ENCODE measurements at places on chromosomes 4 and X. TPM values are rescaled to one million over a fixed set of nuclear protein-coding genes. Genes with fewer than 3 reads are reported as not detected.

- H3K4me1 ChIP-seq = no peaks in the 10 kb centered on the region
- H3K4me3 ChIP-seq = no peak overlapping the region
- H3K36me3 ChIP-seq = no peaks in the 10 kb centered on the region
- H3K27me3 ChIP-seq = no peaks in the 10 kb centered on the region
- no peak overlapping the region for H3K27ac ChIP-seq
These were observed 591.1 kb upstream of the BOD1L1 start for GRCh38 chr4:14218641-14219040.

- no peak for DNase-seq
- no peaks in the 10 kb centered on the region for H3K4me1 ChIP-seq
- no peaks in the 10 kb centered on the region for H3K27me3 ChIP-seq
- no peaks in the 10 kb centered on the region for H3K36me3 ChIP-seq
- no peak overlapping the region for H3K27ac ChIP-seq
- no peak overlapping the region for H3K4me3 ChIP-seq
These were observed 384.8 kb downstream of the IL15 start for GRCh38 chr4:142021181-142021580.

DNA sequence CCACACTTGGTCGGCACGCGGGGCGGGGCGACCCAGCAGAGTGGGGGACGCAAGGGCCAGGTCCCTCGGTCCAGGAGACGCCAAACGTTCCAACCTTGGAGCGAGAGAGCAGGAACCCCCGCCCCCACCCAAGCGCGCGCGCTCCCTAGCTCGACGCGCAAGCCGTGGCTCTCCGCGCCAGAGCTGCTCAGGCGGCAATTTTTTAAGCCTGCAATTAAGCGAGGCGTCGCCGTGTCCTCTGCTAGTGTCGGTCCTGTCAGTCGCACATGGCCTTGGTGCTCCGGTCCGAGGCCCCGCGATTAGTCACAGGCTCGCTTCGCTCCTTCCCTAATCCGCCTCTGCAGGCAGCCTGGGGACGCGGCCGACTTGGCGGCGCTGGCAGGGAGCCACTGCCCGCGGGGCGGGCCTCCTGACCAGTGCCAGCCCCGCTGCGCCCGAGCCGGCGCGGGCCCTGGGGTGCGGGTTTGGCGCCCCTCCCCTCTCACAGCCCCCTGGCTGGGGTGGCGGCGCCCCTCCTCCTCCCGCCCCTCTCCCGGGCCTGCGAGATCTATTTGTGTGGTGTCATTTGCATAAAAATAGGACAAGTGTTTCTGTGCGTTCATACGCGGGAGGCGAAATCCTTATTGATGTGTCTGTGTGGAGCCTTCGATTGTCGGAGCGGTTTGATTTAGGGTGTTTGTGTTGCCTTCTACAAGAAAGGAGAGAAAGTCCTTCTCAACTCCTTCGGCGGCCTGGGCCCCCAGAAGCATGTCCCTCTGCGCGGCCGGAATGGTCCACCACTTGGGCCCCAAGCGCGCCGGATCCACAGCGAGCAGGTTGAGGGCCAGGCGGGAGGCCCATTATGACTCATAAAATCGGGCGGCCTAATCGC, 9.8 kb upstream of the BCOR start:
- H3K27me3 ChIP-seq = peaks cover 22% of the 10 kb centered on the region
- no peaks in the 10 kb centered on the region for H3K36me3 ChIP-seq
- peak overlapping the region; percentile 43 for H3K4me3 ChIP-seq
- DNase-seq = peak; percentile 57
- peaks cover 8% of the 10 kb centered on the region for H3K4me1 ChIP-seq

- no peaks in the 10 kb centered on the region for H3K27me3 ChIP-seq
- no peak overlapping the region for H3K27ac ChIP-seq
- no peak for DNase-seq
- no peaks in the 10 kb centered on the region for H3K36me3 ChIP-seq
These were observed 72.4 kb downstream of the PRDM5 start for GRCh38 chr4:120850018-120850599.

- no peaks in the 10 kb centered on the region for H3K4me1 ChIP-seq
- no peak overlapping the region for H3K4me3 ChIP-seq
- H3K27me3 ChIP-seq = no peaks in the 10 kb centered on the region
- no peaks in the 10 kb centered on the region for H3K36me3 ChIP-seq
These were observed 13.8 kb downstream of the CMC4 start for GRCh38 chrX:155056877-155057792.

DNA sequence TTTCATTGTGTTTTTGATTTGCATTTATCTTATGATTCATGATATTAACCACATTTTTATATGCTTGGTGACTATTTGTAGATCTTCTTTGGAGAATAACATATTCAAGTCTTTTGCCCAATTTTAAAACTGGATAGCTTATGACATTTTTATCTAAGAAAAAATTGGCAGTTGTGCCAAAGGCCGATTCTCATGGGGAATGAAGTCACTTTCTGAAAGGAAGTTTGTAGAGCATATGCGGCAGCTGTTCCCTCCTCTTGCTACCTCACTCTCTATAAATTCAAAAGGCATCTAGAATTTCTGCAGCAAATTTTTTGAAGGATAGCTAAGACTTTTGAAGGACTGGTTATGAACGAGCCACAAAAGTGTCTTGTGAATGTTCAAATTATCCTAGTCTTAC, 2353.5 kb downstream of the ARAP2 start:
- DNase-seq = no peak
- H3K27me3 ChIP-seq = no peaks in the 10 kb centered on the region
- H3K4me1 ChIP-seq = no peaks in the 10 kb centered on the region
- H3K4me3 ChIP-seq = no peak overlapping the region

DNA sequence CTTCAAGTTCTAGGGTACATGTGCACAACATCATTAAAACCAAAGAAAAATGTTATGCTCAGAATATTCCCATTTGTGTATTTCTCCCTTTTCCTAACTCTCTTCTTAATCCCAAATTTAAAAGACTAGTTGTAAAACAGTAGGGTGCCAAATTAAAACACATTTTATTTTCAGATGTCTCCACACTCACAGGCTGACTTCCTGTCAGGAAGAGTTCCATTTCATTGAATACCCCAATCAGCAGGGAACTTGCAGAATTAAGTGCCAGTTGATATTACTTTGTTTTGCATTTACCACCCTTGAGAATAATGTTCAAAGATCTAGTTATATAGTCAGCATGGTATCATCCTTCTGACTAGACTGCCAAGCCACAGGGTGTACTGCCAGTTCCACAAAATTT, 207.9 kb downstream of the MAB21L2 start:
- peaks cover under 1% of the 10 kb centered on the region for H3K4me1 ChIP-seq
- no peak for DNase-seq
- no peaks in the 10 kb centered on the region for H3K27me3 ChIP-seq
- no peak overlapping the region for H3K27ac ChIP-seq

The GPR50 gene
- total RNA-seq = 1.6 TPM

The NIPAL1 gene
- total RNA-seq = 5.2 TPM

The EFHC2 gene
- 3.4 TPM for total RNA-seq

The IQSEC2 gene
- 54.9 TPM for total RNA-seq

The PRDM8 gene
- 0.10 TPM for total RNA-seq

The RNF212 gene
- total RNA-seq = 3.4 TPM
